Activated CD4-positive, alpha-beta T cell treated with anti-CD3 and anti-CD28 coated beads for 36 hours (primary cell): ENCODE measurements at places on chromosomes 3 and 15. TPM values are rescaled to one million over a fixed set of nuclear protein-coding genes. Genes with fewer than 3 reads are reported as not detected.

The ETV5 gene
- total RNA-seq: 0.83 TPM

The SOX2 gene
- total RNA-seq: not detected

The THUMPD3 gene
- total RNA-seq: 59.6 TPM

The LTK gene
- 0.11 TPM for total RNA-seq

The BNC1 gene
- not detected for total RNA-seq
